ENCODE measurements at places on chromosomes 4 and X.
A peak's percentile ranks its signal among the peaks of the same experiment; 100 is the strongest.

GRCh38 chrX:154516656-154517100 is 646 bp upstream of the FAM3A start:
- DNase-seq: peak; percentile 35

GRCh38 chr4:115834441-115834840 is 721.0 kb upstream of the NDST4 start:
- DNase-seq: no peak

- no peak for DNase-seq
Measured at GRCh38 chr4:43275779-43276178, 383.3 kb downstream of the GRXCR1 start.

- DNase-seq: no peak
Measured at GRCh38 chr4:183961795-183962194, 56.7 kb downstream of the STOX2 start.

- peak; percentile 4 for DNase-seq
Measured at GRCh38 chr4:159145992-159146330, 43.1 kb downstream of the RAPGEF2 start.

DNA sequence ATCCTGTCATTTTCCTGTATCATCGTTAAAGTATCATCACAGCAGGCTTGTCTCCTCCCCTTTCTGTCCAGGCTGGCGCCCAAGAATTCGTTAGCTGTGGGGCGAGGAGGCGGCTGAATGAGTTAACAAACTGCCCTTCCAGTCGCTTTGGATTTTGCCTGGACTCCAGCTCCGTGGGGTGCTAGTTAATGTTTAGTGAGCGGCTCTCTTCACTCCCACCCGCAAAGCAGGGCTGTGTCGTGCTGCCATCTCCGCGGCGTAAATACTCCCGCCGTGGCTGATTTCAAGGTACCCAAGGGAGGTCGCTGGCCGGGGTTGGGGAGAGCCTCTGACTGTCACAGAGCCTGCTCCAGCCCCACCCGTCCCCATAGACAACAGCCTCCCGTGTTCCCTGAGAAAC is 44.9 kb upstream of the SPRY1 start:
- DNase-seq: no peak

DNA sequence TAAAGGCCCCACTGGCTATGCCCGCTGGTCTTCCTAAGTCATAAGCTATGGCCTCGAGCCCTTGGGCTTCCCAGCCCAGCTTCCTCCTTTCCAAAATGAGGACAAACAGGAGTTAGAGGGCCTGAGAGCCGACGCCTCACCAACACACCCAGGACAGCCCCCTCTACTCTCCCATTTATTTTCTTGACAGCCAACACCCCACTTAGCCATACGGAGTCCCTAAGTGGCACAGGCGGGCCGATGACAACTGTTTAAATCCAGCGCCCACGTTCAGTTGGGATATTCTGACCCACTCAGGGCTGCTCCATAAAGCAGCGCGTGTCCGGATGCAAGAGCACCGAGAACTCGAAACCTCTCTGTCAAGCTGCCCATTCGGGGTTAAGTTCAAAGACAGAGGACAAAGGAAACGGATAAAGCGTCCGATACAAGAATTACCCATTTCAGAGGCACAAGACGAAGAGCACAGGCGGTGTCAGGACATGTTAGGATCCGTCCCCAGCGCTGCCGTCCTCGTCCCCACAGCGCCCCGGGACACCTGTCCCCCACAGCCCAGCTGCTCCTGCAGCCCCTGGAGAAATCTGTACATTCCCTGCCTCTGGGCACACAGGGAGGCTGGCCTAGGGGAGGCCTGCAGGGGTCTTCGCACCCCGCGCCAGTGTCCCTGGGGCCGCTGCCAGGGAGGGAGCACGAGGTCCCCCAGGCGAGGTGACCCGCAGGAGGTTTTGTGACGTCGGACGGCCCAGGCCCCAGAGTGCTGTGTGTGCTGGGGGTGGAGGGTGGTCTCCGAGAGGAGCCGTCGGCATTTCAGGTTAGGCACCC is 1.2 kb downstream of the PRKX start:
- no peak for DNase-seq

DNA sequence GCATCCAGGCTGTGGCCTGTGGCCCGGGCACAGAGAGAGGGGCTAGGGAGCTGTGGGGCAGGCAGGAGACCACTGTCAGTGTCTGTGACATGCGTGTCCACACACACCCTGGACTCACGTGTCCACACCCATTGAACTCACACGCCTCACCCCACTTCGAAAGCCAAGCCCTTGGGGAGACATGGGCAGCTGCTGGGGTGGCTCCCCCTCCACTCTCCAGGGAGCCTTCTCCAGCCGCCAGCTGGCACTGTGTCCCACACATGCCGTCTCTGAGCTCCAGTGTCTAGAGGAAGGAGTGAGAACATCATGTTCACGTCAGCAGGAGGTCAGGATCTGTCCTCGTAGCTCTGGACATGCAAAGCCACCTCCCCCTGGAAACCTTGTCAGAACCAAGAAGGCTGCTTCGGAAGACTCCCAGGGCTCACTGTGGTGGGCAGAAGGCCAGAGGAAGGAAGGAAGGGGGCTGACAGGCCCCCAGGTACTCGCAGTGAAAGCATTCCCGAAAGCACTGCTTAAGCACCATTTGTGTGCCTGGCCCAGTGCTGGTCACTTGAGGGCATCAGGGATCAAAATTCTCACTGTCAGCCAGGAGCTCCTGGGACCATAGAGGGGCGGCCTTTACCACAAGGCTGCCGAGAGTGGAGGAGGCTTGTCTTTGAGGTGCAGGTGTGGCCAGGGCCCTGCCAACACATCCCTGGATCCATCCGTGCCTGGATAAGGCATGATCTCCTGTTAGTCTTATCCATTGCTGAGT is 61.4 kb downstream of the HTRA3 start:
- no peak for DNase-seq

- no peak for DNase-seq
Measured at GRCh38 chr4:41795796-41796385, 47.4 kb upstream of the PHOX2B start.

DNA sequence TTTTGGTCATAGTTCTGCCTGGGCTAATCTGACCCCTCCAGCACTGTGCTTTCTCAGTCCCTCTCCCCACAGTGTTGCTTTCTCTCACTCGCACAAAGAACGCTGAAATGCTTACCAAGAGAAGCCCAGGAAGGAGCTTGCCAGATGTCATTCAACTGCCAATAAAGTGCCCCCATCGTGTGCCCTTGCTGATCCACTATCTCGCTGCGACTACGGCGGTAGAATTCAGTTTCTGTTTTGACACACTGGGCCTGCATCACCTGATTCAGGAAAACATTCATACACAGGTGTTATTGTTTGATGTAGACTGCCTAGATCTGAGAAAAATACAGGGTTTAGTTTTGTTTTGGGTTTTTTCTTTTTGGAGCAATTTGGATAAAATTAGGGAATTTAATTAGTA is 121.2 kb downstream of the MANBA start:
- no peak for DNase-seq

GRCh38 chr4:62057031-62057430 is 856.9 kb downstream of the ADGRL3 start:
- DNase-seq: no peak

- peak; percentile 45 for DNase-seq
Measured at GRCh38 chr4:77959566-77960338, 97.1 kb downstream of the MRPL1 start.

GRCh38 chr4:1813915-1814314 is 20.8 kb downstream of the FGFR3 start:
- DNase-seq: no peak

GRCh38 chr4:98662626-98663225 is 4.3 kb upstream of the TSPAN5 start:
- peak; percentile 57 for DNase-seq

DNA sequence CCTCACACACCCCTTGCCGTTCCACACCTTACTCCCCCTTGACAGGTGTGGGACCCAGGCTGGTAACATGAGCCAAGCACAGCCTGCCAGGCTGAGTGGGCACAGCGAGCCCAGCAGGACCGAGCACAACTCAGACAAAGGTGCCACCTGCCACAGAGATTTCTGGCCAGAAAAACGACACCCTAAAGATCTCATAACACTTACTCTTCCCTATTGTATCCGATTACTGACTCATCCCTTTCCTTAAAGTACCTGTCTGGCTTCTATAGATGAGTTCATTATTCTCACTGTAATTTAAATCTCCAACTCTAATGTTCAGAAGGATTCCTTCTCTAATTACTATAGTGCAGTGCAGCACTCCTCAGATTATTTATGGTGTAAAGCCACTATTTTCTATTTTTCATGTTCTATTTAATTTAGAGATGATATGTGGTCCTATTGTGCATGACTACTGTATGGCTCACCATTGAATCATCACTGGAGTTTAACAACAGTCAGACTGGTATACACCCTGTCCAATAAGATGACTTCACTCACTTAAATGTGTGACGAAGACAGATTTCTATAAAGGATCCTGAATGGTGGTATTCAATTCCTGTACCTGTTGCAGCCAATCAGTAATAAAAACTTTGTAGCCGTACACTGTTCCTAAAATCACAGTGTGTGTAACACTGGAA is 7.6 kb upstream of the SYTL5 start:
- DNase-seq: peak; percentile 53

- DNase-seq: no peak
Measured at GRCh38 chr4:71944956-71945355, 86.8 kb upstream of the NPFFR2 start.

DNA sequence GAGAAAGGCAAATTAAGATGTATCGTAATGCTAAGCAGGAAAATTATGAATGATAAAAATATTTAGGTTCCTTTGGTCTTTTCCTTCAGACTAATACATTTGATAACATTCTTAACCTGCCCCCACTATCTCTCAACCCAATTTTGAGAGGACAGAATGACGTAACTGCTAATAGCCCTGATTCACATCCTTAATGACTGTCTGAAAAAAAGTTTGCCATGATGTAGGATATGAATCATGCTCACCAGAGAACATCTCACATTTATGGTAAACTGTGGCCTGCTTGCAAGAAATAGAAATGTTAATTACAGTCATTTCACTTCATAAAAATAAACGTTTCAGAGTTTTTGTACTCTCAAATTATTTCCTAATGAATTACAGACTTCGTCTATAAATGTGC is 128.0 kb upstream of the VEGFC start:
- DNase-seq: peak; percentile 80

DNA sequence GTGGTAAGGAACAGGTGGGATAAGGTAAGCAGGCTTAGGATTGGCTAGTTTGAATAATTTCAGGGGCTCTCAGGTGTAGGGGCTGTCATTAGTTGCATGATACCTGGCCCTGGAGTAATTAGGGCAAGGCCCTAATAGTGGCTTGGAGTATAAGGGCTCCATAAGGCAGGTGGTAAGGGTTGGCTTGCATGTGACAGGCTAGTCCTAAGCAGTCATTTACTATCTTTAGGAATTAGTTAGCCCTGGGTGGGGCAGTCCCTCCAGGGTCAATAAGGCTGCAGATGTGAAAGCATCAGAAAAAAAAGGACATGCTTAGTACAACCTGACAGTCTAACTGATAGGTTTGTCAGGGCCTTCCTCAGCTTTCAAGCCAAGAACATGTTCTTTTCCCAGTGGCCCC is 7.8 kb upstream of the TMPRSS11D start:
- no peak for DNase-seq

- DNase-seq: no peak
Measured at GRCh38 chrX:100407147-100407783, 2.8 kb downstream of the PCDH19 start.

DNA sequence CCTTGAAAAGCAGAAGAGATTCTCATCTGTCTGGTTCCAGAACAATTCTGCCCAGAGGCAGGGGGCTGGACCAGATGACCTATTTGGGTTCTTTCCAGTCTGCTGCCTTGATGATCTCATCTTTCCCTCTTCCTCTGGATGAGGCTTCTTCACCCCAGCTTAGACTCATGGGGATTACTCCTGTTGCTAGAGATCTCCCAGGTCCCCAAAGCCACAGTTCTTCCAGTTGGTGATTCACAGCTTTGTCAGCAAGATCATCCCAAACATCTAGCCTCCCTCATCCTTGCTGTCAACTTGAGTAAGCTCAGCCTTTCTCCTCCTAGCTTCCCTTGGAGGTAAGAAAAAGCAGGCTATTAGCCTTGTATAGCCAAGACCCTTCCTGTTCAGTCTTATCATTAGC is 64.2 kb upstream of the PJA1 start:
- DNase-seq: peak; percentile 85

DNA sequence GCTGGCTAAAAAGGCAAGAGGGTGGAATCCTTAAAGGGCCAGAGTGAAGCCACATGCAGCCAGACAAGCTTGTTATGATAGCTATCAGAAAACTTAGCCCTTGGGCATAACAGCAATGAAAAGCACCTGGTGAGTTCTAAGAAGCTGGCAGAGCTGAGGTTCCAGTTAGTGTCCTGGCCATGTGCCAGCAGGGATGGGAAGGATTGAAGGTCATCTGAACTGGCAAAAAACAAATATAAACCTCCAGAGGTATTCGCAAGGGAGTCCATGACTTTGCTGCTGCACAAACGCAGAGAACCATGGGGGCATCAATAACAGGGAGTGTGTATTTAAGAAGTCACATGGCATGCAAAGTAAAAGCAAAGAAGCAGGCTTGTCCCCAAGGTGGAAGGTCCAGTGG is 208.9 kb downstream of the FAM47A start:
- DNase-seq: no peak

DNA sequence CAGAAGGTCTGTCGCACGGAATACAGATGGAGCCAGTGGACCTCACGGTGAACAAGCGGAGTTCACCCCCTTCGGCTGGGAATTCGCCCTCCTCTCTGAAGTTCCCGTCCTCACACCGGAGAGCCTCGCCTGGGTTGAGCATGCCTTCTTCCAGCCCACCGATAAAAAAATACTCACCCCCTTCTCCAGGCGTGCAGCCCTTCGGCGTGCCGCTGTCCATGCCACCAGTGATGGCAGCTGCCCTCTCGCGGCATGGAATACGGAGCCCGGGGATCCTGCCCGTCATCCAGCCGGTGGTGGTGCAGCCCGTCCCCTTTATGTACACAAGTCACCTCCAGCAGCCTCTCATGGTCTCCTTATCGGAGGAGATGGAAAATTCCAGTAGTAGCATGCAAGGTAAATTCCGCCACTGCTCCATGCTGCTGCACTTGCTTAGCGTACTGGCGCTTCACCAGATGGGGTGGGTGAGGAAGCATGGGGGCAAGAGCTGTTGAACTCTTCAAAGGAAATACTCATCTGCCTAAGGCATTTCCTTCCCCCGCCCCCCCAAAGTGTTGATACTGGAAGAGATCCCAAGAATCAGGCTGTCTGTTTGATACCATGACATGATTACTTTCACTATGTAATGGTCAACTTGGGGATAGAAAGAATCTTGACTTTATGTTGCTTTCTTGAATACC is 24.8 kb downstream of the KLF3 start:
- DNase-seq: no peak

DNA sequence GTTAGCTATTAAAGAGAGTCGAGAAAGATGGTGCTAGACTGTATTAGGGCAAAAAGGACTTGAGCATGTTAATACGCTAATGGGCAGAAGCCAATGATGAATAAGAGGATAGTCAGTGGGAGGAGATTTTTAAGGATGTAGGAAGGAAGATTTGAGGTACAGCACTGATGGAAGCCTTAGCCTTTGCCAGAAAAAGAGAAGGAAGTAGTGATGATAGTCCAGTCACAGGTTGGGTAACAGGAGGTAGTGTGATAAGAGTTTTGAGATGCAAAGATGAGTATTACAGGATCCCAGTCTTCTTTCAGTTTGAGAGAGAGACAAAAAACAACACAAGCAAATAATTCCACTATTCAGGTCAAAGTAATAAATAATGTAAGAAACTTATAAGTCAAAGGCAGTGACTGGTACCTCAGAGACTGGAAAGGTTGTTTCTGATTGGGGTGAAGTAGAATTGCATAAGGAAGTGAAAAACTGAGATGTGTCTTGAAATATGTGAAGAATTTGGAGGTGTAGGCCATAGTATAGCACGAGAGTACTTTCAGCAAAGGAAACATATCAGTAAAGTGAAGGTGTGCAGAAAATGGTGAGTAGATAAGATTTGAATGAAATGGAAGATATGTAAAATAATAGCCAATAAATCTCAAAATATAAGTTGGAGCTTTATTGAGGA is 22.1 kb upstream of the NDNF start:
- no peak for DNase-seq

GRCh38 chr4:130025701-130026100 is 929.7 kb downstream of the C4orf33 start:
- DNase-seq: no peak

Data from fibroblast of skin of abdomen (primary cell).